IPS DF 6.9 (cell line): ENCODE measurements at places on chromosomes 16 and 17.
A peak's percentile ranks its signal among the peaks of the same experiment; 100 is the strongest.

GRCh38 chr16:80323187-80323807 lies 217.5 kb upstream of the DYNLRB2 start:
- DNase-seq = no peak

DNA sequence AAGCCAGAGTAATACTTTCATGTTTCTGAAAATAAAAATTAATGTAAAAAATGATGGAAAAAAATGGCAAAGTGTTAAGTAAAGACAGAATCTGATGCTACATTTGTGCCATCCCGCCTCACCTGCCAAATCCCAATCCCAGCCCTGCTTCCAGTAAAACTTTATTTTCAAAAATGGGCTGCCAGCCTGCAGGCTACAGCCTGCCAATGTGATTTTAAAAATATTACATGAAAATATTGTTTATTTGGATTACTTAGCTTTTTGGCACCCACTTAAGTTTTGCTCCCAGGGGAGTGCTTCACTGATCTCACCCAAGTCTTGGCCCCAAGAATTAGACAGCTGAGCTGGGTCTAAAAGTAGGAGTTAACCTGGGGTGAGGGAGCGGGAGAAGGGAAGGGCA lies 112.8 kb downstream of the C16orf78 start:
- no peak for DNase-seq

DNA sequence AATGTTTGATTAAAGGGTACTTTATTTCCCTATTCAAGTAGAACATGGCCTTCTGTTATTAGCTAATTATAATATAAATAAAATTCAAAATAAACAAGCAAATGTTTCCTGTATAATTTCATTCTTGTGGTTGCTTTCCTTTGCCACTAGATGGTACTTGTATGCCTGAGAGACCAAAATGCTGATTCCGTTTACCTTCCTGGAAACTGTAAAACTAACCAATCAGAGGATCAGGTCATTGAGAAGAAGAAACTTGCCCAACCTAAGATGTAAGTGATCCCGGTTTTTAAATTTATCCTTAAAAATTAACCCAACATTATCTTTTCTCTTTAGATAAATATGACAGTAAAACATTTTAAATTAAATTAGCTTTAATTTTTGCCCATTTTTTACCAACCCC lies 8.1 kb upstream of the ABCA5 start:
- no peak for DNase-seq

- DNase-seq = no peak
Observed at GRCh38 chr16:67082100-67082499, 27.6 kb upstream of the PHAF1 start.

DNA sequence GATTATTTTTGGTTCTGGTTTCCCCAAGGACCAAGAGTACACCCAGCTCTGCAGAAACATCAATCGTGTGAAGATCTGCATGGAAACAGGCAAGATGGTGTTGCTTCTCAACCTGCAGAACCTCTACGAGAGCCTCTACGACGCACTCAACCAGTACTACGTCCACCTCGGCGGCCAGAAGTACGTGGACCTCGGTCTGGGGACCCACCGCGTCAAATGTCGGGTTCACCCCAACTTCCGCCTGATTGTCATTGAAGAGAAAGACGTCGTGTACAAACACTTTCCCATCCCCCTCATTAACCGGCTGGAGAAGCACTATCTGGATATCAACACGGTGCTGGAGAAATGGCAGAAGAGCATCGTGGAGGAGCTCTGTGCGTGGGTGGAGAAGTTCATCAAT lies 67.4 kb upstream of the ENDOV start:
- no peak for DNase-seq

GRCh38 chr17:48717367-48718226 lies 4.7 kb downstream of the PRAC1 start:
- no peak for DNase-seq

GRCh38 chr16:81624760-81625543 lies 154.1 kb upstream of the PLCG2 start:
- DNase-seq = no peak

DNA sequence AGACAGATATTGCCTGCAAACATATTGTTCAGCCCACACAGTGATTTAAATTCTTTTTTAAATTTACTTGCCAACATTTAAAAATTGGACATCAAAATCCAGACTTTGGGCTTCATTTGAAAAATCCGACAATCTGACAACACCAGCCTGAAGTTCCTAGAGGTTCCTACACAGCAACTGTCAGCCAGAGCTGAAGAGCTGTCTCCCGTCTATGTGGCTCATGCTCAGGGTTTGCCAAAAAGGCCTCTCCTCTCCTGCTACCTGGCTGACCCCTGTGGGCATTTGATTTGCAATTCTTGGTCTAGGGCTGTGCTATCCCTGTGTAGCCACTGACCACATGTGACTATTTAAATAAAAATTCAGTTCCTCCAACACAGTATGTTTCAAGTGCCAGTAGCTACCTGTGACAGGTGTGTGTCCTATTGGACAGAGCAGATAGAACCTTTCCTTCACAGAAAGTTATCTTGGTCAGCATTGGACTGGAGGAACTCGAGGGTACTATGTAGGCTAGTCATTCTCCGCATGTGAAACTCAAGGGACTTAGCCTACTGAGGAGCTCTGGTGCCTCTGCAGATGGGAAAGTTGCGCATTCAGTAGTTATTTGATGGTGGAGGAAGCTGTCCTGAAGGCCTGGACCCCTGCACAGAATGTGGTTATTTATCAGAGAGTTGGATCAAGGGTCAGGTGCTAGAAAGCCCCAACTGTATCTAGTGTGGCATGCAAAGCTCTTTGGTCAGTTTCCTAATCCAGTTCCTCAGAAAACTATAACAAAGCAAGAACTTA lies 2.7 kb downstream of the LYRM1 start:
- no peak for DNase-seq

- no peak for DNase-seq
Observed at GRCh38 chr16:21244518-21245215, 11.2 kb downstream of the ANKS4B start.

DNA sequence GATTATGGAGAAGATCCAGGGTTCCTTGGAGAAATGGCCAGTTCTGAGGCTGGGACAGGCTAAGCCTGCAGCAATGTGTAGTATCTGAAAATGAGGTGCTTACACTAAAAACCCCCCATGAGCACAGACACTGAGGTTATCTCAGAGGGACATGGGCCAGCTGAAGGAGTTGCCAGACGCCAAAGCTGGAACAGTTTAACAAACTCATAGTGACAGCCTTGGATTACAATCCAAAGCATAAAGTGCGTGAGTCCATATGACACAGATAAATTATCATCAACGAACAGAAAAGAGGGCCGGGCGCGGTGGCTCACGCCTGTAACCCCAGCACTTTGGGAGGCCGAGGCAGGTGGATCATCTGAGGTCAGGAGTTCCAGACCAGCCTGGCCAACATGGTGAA lies 11.2 kb upstream of the CAPN15 start:
- DNase-seq = no peak

DNA sequence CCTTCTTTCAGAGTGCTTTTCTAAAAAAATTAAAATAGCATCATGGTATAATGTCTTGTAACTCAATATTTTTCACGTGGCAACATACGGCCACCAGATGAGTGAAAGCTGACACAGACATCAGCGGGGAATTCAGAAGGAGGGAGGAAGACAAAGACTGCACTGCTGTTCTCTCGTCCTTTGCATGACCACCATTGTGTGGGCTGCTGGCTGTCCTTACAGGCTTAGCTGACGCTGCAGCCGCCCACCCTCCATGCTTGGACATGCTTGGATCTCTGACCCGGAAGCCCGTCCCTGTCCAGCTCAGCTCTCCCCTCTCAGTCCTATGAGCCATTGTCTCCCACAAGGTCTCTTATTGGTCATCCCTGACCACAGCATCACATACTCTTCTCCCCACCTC lies 11.4 kb upstream of the MLYCD start:
- DNase-seq = no peak

DNA sequence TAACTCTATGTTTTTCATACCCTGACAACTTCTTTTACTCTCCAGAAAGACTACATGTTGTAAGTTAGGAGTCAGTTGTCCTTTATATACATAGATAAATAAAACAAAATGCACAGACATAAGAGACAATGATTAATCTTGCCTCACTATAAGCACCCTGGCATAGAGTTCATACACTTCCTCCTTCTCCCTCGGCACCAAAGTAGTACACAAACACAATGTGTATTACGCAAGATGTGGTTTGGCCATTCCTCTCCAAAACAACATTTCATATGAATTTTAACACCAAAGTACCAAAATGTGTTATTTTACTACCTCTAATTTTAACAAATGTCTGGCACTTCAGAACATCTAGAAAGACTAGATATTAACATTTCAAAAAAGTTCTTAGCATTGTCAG lies 17.2 kb upstream of the SLFN11 start:
- DNase-seq = no peak

- no peak for DNase-seq
Observed at GRCh38 chr17:73833775-73834488, 189.7 kb upstream of the SDK2 start.

DNA sequence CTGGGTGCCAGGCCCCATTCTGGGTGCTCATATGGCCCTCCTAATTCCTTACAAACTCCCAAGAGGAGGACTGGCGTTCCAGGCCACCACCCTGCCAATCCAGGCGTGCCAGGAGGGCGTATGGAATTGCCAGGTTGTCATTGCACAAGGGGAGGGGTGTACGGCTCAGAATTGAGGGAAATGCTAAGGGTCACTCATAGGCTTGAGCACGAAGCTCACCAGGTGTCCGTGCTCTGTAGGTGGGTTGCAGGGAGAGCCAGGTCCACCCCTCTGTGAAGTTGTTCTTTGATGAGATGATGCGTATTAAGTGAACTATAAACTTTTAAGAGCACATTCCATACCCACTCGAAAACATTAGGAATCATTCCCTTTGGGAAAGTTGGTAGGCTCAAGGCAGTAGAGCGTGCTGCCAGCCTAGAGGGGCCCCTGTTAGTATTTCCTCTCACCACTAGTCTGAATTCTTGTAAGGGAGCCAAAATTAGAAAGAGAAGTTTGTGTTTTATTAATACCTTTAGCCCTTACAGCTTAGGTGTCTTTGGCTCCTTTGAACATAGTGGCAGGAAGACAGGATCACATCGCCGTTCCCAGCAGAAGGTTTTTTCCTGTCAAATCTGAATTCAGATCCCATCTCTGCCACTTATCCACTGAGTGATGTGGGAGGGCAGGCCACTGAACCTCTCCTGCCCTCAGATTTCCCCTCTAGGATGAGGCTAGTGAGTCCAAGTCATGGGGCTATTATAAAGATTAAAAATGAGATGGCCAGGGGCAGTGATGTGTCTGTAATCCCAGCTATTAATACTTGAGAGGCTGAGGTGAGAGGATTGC lies 38.7 kb upstream of the NFAT5 start:
- DNase-seq = no peak

GRCh38 chr17:31497994-31498826 lies 106.7 kb downstream of the RAB11FIP4 start:
- DNase-seq = no peak

DNA sequence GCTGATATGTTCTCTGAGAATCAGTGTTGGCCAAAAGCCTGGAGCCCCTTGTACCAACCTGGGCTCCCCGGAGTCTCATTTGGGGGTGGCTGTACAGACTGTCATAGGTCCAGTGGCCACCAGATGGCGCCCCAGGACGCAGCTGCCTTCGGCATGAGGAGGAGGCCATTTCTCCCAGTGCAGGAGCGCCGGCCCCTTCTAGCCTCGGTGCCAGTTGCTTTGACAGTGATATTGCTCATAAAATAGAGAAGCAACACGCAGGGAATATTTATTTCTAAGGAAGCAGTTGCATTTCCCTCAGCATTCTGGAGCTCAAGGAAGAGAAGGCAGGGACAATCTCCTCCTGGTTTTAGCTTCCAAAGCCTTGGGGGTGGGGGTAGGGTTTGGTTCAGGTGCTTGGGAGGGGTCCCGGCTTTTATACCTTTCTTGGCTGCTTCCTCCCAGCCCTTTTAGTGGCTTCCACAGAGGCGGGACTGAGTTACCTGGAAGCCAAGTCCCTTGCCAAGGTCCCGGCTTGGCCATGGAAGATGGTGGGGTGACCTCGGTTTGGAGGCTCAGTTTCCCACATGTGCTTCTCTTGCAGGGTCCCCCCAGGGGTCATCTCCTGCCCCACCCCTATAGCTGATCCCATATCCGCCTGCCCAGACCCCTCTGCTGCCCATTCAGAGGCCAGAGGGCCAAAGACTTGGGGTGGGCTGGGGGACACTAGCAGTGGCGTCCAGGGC lies 117.8 kb upstream of the CDC42EP4 start:
- DNase-seq = peak; percentile 63

- DNase-seq = peak; percentile 58
Observed at GRCh38 chr16:57648581-57649442, 19.3 kb upstream of the ADGRG3 start.

DNA sequence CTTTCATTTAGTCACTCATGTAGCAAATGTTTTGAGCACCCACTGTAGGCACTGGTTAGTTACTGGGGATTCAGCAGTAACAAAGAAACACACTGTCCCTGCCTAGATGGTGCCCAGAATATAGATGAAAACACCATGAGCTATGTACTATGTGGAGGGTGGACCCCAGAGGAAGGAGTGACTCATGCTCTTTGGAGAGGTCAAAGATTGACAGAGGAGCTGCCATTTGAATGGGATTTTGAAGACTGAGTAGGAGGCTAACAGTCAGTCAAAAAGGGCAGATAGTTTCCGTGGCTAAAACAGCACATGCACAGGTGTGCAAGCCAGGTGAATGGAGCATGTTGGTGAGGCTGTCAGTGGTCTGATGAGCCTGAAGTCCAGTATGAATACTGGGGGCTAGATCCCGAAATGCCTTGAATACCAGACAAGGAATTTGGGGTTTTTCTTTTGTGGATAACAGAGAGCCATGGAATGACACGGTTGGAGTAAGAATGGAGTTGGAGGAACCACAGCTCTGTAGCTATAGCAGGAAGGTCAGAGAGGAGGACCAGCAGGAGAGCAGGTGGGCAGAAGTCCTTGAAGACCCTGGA lies 6.1 kb downstream of the IL21R start:
- no peak for DNase-seq

DNA sequence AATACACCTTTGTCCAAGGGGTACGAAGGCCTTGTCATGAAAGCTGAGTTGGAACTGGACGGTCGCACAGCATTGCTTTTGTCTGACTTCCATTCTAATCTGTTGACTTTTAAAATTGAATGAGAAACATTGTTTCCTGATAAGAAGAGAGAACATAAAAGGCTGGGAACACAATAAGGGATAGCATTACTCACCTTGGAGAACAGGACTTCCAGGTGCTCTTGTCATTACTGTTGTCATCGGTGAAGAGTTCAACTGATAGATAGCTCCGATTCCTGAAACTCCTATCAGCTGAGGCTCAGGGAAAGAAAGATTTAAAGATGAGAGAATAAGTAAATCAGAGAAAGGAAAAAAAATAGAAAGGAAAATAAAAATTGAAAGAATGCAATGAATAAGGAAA lies 351.1 kb downstream of the KCNJ2 start:
- DNase-seq = no peak
